CD4-positive, alpha-beta T cell treated with Interleukin-6 at 100 ng/mL for 8 hours (primary cell): ENCODE measurements at places on chromosomes 11 and 22.

- no peak for DNase-seq
Observed at GRCh38 chr22:34072585-34072984, 152.3 kb upstream of the LARGE1 start.

DNA sequence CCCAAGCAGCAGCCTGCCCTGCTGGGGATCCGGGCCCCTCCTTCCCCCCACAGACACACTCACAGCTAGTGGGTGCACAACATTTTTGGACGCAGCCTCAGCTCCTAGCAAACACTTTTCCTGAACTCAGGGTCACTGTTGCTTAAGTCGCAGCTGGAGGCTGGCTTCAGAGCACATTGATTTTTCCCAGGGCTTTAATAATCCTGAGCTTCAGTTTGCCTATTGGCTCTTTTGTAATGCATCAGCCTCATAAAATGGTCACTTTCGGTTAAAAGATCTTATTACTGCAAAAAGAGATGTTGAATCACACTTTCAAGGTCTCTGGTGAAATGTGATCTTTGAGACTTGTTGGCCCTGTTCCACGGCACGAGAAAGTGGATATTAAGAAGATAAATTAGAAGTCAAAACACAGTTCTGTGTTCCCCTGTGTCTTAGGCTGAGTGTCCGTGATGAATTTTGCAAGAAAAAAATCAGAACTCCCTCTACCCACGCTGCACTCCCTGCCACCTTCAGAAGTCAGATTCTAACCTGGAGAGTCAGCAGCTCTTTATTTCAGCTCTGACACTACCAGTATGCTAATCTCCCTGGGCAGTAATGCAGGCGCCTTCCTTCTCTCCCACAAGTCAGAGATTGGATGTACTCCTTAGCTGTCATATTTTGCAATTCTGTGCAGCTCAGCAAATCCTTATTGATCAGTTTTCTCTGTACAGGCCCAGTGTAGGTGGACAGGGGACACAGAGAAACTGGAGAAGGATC is 158.2 kb upstream of the E2F8 start:
- DNase-seq: no peak

GRCh38 chr11:61793083-61793828 is 545 bp downstream of the FEN1 start:
- no peak for DNase-seq

- no peak for DNase-seq
Observed at GRCh38 chr11:14617241-14618027, 26.2 kb upstream of the PDE3B start.

DNA sequence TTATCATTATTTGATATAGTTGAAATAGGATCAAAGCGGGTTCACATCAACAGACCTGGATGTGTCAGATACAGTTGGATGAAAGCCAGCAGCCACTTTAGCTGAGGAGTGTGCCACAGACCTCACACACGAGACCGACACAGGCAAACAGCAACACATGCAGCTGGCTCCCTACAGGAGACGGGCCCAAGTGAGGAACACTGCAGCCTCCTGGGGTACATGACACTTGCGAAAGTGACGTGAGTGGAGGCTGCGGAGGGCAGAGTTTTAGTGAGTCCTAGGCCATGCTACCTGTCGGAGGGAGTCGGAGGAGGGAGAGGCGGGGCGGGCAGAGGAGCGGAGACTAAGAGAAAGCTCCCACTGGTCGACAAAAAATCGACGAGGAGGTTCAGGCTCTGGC is 100.9 kb upstream of the BID start:
- no peak for DNase-seq

DNA sequence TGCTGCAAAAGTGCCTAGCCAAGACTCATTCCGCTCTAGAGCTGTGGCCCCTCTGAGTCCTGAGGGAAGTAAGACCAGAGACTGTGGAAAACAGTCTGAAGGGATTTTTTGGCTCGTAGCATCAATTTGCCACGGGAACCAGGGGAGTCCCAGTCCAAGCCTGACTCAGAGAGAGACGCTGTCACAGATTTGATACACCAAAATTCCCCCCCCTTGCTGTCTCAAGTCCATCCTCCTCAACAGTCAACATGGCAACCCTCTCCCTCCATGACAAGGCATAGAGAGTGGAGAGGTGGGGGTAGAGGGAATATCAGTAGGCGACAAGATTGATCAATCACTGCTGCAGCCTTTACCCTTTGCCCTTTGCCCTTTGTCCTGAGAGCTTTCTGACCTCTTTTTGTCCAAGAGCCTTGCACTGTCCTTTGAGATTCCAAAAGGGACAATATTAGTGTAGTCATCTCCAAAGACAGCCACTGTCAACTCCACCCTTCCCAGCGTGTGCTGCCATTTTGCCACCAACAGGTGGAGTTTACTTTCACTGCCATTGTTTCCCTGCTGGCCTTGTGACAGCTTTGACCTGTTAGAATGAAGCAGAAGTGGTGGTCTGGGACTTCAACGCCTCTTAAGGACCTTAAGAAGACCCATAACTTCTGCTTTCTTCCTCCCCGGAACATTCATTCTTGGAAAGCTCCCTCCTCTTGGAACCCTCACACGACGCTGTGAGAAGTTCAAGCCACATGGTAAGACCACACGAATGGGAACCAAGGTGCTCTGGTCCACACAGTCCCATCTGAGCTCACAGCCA is 7.3 kb downstream of the SLC15A3 start:
- no peak for DNase-seq

DNA sequence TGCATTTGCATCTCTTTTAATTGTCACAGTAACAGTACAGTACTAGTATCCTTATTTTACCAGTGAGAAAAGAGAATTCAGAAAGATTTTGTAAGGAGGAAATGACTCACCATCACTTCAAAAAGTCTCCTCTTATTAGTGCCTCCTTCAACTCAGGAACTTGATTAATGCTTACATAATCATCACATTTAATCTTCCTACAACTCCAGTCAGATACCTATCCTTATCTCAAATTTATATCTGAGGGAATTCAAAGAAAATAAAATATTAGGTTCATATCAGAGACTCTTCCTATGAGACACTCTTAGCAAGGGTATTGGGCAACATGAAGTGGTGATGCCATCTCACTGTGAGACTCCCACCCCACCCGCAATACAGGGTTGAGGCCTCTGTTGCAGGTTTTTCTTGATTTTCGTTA is 26.1 kb upstream of the CTSC start:
- no peak for DNase-seq

GRCh38 chr11:36619502-36619901 is 21.5 kb upstream of the RAG2 start:
- no peak for DNase-seq

GRCh38 chr11:65150509-65151299 is 16.4 kb upstream of the SYVN1 start:
- no peak for DNase-seq

GRCh38 chr11:131418189-131418588 is 47.8 kb downstream of the NTM start:
- DNase-seq: no peak

GRCh38 chr11:122031813-122032212 is 84.2 kb downstream of the BLID start:
- DNase-seq: no peak
